MCF 10A (cell line): ENCODE measurements at places on chromosomes 1 and 21. TPM values are rescaled to one million over a fixed set of nuclear protein-coding genes. Genes with fewer than 3 reads are reported as not detected.

GRCh38 chr1:82555501-82555900 lies 754.8 kb downstream of the ADGRL2 start:
- DNase-seq, result no peak
- H3K36me3 ChIP-seq, result no peaks in the 10 kb centered on the region
- H3K27ac ChIP-seq, result no peak overlapping the region
- H3K4me3 ChIP-seq, result no peak overlapping the region
- H3K27me3 ChIP-seq, result no peaks in the 10 kb centered on the region

- no peak for DNase-seq
- no peak overlapping the region for H3K4me3 ChIP-seq
- H3K27ac ChIP-seq, result no peak overlapping the region
- no peaks in the 10 kb centered on the region for H3K36me3 ChIP-seq
- H3K27me3 ChIP-seq, result no peaks in the 10 kb centered on the region
- no peaks in the 10 kb centered on the region for H3K4me1 ChIP-seq
Measured at GRCh38 chr1:95183952-95184351, 50.1 kb upstream of the RWDD3 start.

- no peak overlapping the region for H3K4me3 ChIP-seq
- H3K27ac ChIP-seq, result no peak overlapping the region
- H3K36me3 ChIP-seq, result no peaks in the 10 kb centered on the region
- H3K4me1 ChIP-seq, result peaks cover 4% of the 10 kb centered on the region
- peaks cover 13% of the 10 kb centered on the region for H3K27me3 ChIP-seq
Measured at GRCh38 chr1:157367091-157367739, 185.1 kb downstream of the FCRL5 start.

DNA sequence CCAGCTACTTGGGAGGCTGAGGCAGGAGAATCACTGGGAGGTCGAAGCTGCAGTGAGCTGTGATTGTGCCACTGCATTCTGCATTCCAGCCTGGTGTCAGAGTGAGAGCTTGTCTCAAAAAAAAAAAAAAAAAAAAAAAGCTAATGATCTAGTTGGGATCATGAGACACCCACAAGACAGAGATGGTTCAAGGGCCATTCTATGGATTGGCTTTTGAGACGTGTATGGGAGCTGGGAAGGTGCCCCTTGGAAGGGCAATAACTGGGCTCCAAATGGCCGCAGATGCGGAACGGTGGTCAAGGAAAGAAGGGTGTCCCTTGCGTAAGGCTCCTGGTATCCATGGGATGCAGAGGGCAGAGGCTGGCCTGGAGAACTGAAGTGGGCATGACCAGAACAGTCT lies 6.8 kb upstream of the ADAM15 start:
- DNase-seq, result no peak
- H3K4me1 ChIP-seq, result peaks cover 33% of the 10 kb centered on the region
- H3K4me3 ChIP-seq, result no peak overlapping the region
- no peaks in the 10 kb centered on the region for H3K27me3 ChIP-seq
- H3K27ac ChIP-seq, result no peak overlapping the region

DNA sequence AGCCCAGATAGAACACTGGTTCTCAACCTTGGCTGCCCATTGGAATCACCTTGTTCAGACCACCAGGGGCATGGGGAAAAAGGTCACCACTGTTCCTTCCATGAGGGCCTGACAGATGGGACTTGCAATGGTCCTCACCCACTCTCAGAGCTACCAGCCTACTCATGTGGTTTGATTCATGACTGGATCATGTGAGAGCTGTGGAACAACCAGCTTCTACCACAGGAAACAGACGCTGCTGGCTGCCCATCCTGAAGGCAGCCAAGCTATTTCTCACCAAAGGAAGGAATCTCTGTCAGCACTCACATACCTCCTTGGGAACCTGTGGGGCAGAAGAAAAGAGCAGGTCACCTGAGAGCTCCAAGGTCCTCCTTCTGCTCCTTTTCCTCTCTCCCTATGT lies 53.6 kb downstream of the CAPN8 start:
- no peaks in the 10 kb centered on the region for H3K36me3 ChIP-seq
- H3K4me1 ChIP-seq, result no peaks in the 10 kb centered on the region
- no peak for DNase-seq

RNF11 gene
- 73.1 and 86.0 TPM in 2 replicates for total RNA-seq

F13B gene
- not detected in 2 replicates for total RNA-seq

PTGFR gene
- 2.5 and 4.4 TPM in 2 replicates for total RNA-seq
